Cerebellum (tissue), 4 donors: ENCODE measurements at places on chromosomes 2 and 18.

- DNase-seq, result no peak
Observed at GRCh38 chr2:239245107-239245506, 155.7 kb downstream of the HDAC4 start.

DNA sequence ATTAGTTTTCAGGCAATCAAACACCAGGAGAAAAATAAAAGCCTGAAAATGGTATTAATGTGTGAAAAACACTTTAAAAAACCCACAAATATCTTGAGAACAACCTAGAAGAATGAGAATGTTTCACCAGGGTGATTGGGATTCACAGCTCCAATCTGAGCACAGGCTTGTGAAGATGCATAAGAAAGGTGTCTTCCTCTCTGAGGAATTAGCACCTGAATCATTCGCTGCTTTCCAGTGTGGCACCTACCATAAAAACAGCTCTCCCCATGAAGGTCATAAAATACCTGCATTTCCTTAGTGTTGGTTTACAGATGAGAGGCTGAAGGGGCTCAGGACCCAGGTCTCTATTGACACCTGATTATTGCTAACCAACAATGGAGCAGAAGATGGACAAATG, 499.7 kb upstream of the KLHL29 start:
- no peak for DNase-seq

DNA sequence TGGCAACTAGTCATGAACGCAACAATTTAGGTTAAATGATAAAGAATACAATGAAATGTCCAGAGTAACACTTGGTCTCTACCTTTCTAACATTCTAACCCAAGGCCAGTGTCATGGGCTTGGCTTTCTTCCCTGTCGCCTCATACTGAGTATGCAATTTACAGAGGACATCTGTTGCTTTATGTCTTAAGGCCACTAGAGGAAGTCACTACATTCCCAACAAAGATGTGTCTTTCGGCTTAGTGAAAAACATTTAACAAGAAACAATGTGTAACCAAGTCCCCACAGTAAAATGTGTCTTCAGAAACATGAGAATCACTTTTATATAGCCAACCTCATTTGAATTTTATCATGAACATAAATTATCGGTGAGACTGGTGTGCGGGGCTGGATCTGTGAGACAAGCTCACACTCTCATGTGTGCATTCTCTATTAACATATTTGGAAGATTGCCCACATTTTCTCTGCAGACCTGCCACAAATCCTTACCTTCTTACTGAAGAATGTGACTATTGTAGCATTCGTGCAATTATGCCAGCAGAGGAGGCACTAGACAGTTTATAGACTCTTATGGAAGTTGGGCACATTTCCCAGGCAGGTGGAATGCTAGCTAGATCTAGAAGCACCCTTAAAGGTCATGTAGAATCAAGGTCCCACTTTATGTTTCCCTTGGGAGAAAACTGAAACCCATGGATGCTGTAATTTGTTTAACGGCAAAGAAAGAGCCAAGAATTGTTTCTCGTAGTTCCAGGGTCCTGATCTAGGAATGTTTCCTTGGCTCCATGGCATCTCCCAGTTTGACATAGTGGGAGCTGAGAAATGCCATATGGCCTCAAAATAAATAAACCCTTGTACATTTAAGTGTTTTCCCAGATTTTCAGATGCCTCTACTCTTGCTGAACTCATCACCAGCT, 101.8 kb downstream of the CD226 start:
- peak; percentile 45 for DNase-seq

DNA sequence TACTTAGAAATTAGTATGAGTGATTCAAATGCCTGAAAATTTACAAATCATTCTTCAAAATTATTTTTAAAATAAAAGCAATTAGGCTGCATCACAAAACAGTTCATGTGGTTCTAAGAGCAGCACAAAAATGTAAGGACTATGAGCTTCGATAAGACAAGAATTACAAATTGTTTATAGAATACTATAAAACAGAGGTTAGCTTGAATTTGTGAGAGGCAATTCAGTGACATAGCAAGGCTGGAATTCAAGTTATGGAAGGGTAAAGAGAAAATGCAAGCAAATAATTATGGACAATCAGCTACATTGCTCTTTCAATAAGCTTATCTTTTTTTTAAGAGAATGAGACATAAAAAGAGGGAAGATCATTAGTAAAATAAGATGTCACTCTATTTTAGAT, 7.1 kb upstream of the XIRP2 start:
- DNase-seq, result no peak

GRCh38 chr2:205747829-205748386, 65.6 kb downstream of the NRP2 start:
- no peak for DNase-seq

DNA sequence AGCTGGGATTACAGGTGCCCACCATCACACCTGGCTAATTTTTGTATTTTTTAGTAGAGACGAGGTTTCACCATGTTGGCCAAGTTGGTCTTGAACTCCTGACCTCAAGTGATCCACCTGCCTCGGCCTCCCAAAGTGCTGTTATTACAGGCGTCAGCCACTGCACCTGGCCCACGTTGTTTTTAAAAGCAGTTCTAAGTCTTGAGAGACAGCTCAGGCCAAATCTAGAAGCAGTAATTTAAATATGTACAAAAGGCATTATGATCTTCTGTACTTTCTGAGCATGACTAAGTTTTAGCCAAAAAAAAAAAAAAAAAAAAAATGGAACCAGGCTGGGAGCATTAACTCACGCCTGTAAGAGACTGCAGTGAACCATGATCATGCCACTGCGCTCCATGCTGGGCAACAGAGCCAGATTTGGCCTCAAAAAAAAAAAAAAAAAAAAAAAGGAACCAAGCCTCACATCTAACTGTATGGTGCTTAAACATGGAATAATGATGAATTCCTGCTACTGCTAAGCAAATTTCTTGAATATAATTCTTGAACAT, 4.0 kb downstream of the ABHD3 start:
- no peak for DNase-seq

DNA sequence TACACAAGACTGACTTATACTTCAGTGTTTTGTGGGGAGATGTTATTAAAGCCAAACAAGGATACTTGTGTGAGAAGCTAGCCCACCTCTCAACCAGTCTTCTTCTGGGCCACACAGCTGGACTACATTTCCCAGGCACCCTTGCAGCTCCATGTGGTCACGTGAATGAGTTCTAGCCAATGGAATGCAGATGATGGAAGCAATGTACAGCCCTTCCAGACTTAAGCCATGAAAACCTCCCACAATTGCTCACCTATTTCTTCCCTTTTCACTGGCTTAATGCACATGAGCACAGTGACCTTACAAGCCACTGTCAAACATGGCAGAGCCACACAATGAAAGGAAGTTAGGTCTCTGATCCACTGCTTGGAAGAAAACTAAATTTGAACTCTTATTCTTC, 20.4 kb upstream of the FEZ2 start:
- peak; percentile 15 for DNase-seq

DNA sequence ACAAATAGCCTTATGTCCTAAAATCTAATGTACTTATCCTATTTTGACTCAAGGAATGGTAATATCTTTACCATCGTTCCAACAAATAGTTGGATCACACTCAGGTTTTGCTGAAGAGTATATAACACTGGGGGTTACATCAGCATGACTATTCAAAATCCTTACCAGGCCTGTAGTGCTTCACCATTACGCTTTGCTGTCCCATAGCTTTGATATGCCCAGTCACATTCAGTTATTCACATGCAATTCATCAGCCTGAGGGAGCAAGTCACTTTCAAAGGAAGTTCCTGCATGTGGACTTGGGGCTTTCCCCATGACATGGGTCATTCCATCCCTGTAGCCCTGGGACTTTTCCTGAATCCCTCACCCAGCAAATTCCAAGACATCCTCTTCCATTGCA, 39.6 kb downstream of the FTCDNL1 start:
- DNase-seq, result no peak

DNA sequence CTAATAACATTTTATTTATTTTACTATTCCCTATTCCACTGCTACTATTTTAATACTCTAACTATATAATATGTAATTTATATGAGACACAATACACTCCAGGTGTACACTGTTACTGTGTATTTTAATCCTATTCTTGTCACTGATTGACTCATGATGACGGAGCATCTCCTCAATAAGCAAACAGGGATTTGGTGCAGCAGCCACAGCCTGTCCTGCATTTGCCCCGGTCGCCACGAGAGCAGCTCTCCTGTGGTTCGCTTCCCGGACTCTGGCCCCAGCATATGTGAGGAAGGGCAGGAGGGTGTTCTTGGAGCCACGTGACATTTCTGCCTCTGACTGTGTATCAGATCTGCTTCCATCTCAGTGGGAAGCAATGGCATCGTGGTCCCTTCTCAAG, 74.1 kb upstream of the PXDN start:
- no peak for DNase-seq

DNA sequence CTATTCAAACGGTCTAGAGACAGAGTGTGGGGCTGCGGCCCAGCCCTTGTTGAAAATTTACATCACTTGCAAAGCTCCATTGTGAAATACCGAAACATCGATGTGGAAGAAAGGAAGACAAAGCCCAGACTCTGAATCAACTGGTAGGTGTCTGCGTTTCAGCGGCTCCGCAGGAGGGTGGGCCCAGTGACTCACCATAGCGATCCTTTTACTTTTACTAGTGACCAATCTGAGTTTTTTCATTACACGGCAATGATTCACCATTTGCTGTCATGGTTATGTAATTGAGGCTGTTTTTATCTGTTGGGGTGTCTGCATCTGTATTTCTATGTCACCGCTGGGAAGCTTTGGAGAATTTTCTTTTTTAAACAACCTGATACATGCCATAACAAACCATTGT, 66.6 kb upstream of the ODC1 start:
- no peak for DNase-seq

- no peak for DNase-seq
Observed at GRCh38 chr2:110771547-110772382, 39.4 kb downstream of the ACOXL start.

- no peak for DNase-seq
Observed at GRCh38 chr2:47675196-47675825, 107.6 kb upstream of the MSH6 start.

- no peak for DNase-seq
Observed at GRCh38 chr2:148172131-148172753, 151.4 kb downstream of the MBD5 start.

GRCh38 chr18:68083131-68083530, 566.6 kb upstream of the DSEL start:
- DNase-seq, result no peak

- no peak for DNase-seq
Observed at GRCh38 chr2:230343747-230344146, 16.8 kb downstream of the SP140L start.

GRCh38 chr2:37357069-37357468, 12.6 kb downstream of the QPCT start:
- DNase-seq, result no peak
